ENCODE measurements at places on chromosomes 5 and 9. TPM values are rescaled to one million over a fixed set of nuclear protein-coding genes. Genes with fewer than 3 reads are reported as not detected.
A peak's percentile ranks its signal among the peaks of the same experiment; 100 is the strongest.

The TOR4A gene
- 1.9 TPM for total RNA-seq

The PCDHB12 gene
- total RNA-seq = 0.12 TPM

DNA sequence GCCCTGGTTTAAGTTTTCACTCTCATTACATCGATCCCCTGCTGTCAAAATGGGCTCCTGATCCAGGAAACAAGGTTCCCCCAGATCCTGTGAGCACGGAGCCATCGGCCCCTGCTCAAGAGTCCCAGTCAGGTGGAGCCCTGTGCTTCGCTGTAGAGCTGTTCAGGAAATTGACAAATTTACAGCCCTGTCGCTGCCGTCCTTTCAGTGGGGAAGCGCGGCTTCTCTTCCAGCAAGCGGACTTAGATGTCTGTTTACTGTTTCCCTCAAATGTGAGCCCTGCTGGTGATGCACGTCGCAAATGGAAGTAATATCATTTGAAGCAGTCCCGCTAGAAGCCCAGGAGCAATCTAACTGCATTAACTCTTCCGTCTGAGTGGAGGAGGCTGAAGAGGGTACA, 760.9 kb upstream of the WWC1 start:
- no peaks in the 10 kb centered on the region for H3K4me1 ChIP-seq
- no peak for DNase-seq
- H3K36me3 ChIP-seq = no peaks in the 10 kb centered on the region
- H3K4me3 ChIP-seq = no peak overlapping the region
- no peak overlapping the region for H3K27ac ChIP-seq
- no peaks in the 10 kb centered on the region for H3K27me3 ChIP-seq

- H3K27me3 ChIP-seq = no peaks in the 10 kb centered on the region
- peak overlapping the region; percentile 7 for H3K27ac ChIP-seq
- no peaks in the 10 kb centered on the region for H3K36me3 ChIP-seq
- peaks cover 22% of the 10 kb centered on the region for H3K4me1 ChIP-seq
- DNase-seq = no peak
These were observed 118.9 kb downstream of the LHX2 start for GRCh38 chr9:124130277-124131075.

DNA sequence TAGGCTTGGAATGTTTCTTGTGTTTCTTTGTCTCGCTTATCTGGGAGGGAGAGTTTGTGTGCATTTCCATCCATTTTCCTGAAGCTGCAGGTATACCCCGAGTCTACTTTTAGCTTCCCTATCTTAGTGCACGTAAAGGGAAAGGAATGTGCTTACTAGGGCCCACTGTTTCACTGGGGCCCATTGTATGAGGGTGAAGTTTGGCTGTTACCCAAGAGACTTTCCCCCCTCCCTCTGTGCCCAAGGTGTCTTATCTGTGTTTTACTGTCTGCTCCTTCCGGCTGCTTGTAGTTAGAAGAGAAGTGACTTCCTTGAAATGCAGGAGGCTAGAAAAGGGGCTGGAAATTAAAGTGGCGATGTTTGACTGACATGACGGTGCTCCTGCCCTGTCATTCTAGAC, 12.1 kb upstream of the BTNL3 start:
- H3K4me3 ChIP-seq = no peak overlapping the region
- no peaks in the 10 kb centered on the region for H3K36me3 ChIP-seq
- H3K27ac ChIP-seq = peak overlapping the region; percentile 77
- H3K4me1 ChIP-seq = peaks cover 28% of the 10 kb centered on the region
- H3K27me3 ChIP-seq = no peaks in the 10 kb centered on the region

DNA sequence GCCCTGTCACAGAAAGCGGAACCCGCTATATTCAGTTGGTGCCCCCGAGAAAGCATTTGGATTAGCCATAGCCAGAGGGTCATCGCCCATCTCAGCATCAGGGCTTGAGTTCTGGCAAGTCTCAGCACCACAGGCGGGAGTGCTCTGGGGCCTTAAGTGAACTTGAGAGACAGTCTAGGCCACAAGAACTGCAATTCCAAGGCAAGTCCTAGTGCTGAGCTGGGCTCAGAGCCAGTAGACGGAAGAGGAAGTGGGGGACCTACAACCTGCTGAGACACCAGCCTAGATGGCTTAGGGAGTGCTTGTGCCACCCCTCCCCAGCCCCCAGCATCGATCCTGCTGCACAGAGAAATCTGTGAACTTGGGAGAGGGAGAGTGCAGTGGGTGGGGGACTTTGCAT, 594.9 kb downstream of the CCDC171 start:
- no peak overlapping the region for H3K27ac ChIP-seq
- H3K4me3 ChIP-seq = no peak overlapping the region
- no peaks in the 10 kb centered on the region for H3K27me3 ChIP-seq
- no peaks in the 10 kb centered on the region for H3K36me3 ChIP-seq
- H3K4me1 ChIP-seq = no peaks in the 10 kb centered on the region
- no peak for DNase-seq

GRCh38 chr9:35533398-35533797, 43.5 kb downstream of the RUSC2 start:
- H3K27me3 ChIP-seq = no peaks in the 10 kb centered on the region
- no peak overlapping the region for H3K4me3 ChIP-seq
- no peaks in the 10 kb centered on the region for H3K4me1 ChIP-seq
- no peak overlapping the region for H3K27ac ChIP-seq
- DNase-seq = no peak

- H3K4me3 ChIP-seq = no peak overlapping the region
- peaks cover 18% of the 10 kb centered on the region for H3K4me1 ChIP-seq
- no peaks in the 10 kb centered on the region for H3K27me3 ChIP-seq
- no peaks in the 10 kb centered on the region for H3K36me3 ChIP-seq
These were observed 250.5 kb downstream of the DENND1A start for GRCh38 chr9:123679330-123679987.

GRCh38 chr9:99592834-99593574, 228.7 kb upstream of the NR4A3 start:
- H3K36me3 ChIP-seq = no peaks in the 10 kb centered on the region
- H3K27me3 ChIP-seq = no peaks in the 10 kb centered on the region
- H3K4me1 ChIP-seq = no peaks in the 10 kb centered on the region
- H3K4me3 ChIP-seq = no peak overlapping the region
- no peak for DNase-seq

GRCh38 chr5:159928122-159928909, 12.0 kb downstream of the ADRA1B start:
- peaks cover 2% of the 10 kb centered on the region for H3K27me3 ChIP-seq
- H3K4me3 ChIP-seq = no peak overlapping the region
- no peaks in the 10 kb centered on the region for H3K4me1 ChIP-seq
- H3K36me3 ChIP-seq = no peaks in the 10 kb centered on the region
- DNase-seq = no peak
- no peak overlapping the region for H3K27ac ChIP-seq
